ENCODE measurements at places on chromosomes 3 and 15.
A peak's percentile ranks its signal among the peaks of the same experiment; 100 is the strongest.

GRCh38 chr3:67647390-67647878 lies 7.0 kb downstream of the SUCLG2 start:
- peak; percentile 85 for DNase-seq

GRCh38 chr15:42608110-42608531 lies 32.7 kb downstream of the STARD9 start:
- DNase-seq = peak; percentile 54

GRCh38 chr15:65044724-65045481 lies at the start of gene SLC51B:
TSS of gene SLC51B (plus strand) at chr15:65045387. CDS start at chr15:65050005, 4,618 bp downstream.
- DNase-seq = no peak

DNA sequence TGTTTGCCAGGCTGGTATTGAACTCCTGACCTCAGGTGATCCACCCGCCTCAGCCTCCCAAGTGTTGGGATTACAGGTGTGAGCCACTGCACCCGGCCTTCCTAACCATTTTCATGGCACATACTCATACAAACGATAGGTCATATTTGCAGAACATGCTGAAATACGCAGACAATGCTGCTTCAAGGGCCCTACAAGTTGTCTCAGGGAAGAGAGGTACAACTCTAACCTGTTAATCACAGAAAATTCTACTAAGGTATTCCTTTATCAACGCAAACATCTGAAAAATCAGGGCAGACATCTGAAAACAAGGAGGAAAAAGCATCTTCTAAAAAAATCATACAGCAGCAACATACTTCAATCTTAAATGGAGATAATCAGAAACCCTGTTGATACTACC lies 39.9 kb downstream of the RAF1 start:
- DNase-seq = no peak

DNA sequence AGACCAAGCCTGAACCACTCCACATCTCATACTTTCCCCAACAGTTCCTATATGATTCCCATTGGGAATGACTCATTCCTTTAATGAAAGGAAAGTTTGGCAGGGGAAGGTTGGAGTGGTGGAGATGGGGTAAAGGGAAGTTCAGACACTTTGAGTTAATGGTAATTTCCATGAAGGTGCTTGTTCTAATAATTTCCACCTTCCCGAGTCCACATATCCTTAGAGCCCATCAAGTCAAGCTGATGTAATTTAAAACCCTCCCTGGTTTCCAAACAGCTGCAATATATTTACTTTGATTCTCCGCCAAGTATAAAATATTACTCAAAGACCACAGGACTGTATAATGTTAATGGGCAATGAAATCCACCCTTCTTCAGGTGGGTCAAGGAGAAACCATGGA lies 95.0 kb upstream of the GALNT15 start:
- peak; percentile 25 for DNase-seq

GRCh38 chr3:374459-374858 lies 177.9 kb downstream of the CHL1 start:
- DNase-seq = no peak

DNA sequence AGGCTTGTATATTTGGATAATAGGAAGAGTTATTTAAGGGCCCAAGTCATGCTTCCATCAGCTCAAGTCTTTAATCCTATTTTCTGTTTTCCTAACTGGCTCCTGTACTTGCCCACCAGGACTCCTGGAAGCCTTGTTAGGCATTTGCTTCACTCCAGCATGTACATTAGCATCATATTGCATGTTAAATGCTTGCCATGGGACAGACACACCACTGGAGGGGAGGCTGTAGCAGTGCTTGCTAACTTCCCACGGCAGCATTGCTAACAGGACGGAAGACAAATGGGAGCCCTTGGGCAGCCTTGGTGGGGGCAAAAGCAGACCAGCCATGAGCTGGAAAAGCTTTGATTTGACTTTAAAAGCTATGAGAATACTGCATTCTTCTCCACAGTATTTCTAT lies 6.1 kb downstream of the TMOD2 start:
- no peak for DNase-seq

DNA sequence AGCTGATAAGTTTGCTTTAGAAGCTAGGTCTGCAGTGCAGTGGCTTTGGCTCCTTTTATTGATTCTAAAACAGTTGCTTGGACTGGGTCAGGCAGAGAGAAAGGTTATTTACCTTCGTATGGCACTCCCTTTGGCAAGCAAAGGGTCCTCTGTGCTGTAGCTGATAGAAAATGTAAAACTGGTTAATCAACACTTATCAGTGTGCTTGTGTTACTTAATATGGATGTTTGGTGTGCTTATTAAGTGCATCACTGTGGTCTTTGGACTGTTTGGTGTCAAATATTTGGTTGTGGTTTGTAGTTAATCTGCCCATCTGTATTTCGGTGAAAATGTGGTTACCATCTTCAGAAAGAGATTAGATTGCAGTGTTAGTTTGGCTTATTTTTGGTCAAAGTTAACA lies 16.0 kb downstream of the UBE2E2 start:
- peak; percentile 3 for DNase-seq

GRCh38 chr3:161474139-161474538 lies 22.5 kb upstream of the OTOL1 start:
- DNase-seq = no peak

DNA sequence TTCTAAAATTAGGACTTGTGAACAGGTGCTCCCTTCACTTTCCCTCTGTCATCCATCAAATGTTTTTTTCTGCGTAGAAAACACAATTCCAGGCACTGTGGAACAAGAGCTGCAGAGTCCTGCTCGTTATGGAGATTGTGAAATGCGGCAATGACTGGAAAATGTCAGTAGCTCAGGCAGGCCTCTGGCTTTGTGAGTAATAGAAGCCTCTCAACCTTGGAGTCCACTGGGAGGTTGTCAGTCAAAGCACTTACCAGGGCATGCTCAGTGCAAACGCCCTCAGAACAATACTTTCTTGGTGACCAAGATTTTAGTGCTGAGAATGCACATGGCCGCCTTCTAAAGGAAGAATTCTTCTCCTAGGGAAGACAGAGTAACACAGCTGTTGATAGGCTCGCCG lies 26.7 kb upstream of the MED12L start:
- DNase-seq = no peak

DNA sequence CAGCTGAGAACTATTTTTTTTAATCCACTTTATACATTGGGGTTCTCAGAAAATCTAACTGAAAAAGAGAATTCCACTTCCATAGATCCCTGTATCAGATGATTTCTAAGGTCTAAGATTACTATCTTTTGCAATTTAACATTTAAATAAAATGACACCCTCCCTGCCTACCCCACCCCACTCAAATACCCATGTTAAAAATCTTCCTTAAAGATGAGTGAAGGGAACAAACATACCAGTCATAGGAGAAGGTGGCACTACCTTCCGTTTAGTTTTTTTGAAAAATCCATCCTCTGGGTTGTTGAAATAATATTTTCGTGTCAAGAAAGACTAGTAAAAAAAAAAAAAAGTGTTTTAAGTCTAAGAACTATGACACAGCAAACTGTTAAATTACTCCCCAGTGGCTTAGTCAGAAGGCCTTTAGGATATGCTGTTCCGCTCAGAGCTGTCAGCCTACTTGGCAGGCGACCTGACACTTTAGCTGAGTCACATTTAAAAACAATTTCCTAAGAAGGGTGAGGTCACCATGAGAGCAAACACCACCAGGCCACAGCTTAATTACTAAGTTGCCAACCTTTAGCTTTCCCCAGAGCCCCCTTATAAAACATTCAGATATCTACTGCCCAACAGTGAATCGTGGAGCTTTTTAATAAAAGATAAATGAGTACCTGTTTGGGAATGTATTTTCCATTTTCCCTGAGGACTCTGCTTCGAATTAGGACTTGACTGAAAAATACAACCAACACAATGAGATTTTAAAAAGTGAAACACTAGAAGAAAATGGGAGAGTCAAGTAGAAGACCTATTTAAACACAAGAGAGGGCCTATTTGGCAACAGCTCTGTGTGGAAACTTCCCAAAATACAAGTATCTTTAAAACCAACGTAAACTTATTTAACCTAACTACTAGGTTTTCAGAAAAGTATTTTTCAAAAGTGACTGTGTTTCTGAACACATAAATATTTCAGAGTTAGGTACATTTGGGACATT lies 9.6 kb downstream of the EMC3 start:
- peak; percentile 96 for DNase-seq

DNA sequence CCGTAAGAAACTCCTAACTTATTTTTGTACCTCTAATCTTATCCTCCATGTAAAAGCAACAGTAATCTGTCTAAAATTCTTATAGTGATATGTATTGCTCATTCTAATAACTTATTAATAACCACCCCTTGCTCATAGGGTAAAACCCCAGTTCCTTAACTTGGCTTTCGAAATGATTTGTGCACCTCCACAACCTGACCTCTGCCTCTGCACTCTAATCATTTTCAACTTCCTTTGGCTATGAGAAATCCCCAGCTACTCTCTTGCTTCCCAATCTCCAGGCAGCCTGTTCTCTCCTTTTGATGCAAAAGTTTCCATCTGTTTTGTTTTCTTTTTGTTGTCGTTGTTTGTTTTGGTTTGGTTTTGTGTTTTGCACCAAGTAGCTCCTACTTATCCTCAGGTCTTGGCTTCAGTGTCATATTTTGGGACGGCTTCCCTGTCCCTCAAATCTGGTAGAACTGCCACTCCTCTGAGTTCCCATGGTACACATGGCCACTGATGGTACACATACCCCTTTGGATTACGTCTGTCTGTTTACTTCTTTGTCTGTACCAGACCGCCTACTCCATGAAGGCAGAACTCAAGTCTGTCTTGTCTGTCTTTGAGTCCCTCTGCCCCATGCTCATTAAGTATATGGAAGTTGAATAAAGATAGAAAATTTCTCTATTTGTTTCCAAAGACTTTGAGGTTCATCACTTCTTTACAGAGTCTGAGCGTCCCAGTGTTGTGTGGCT lies 105.6 kb upstream of the TGFBR2 start:
- DNase-seq = no peak

- DNase-seq = peak; percentile 70
Measured at GRCh38 chr3:64318001-64318400, 92.7 kb upstream of the PRICKLE2 start.

GRCh38 chr15:89489376-89489775 lies 7.0 kb downstream of the RHCG start:
- DNase-seq = no peak

DNA sequence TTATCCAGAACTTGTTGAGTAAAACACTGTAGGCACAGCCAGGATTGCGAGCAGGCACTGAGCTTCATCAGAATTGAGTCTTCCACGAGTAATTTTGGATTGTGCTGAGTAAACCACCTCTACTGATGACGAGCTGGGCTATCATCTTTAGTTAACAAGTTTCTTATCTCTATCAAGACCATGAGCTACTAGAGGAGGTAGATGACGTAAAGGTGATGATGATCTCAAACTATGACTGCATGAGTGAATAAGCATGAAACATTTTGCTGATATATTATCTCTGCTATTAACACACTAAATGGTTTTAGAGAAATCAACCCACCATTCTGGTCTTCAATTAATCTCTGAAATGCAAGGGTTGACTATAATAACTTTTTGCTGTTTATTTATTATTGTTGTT lies 506.0 kb downstream of the GBE1 start:
- no peak for DNase-seq

DNA sequence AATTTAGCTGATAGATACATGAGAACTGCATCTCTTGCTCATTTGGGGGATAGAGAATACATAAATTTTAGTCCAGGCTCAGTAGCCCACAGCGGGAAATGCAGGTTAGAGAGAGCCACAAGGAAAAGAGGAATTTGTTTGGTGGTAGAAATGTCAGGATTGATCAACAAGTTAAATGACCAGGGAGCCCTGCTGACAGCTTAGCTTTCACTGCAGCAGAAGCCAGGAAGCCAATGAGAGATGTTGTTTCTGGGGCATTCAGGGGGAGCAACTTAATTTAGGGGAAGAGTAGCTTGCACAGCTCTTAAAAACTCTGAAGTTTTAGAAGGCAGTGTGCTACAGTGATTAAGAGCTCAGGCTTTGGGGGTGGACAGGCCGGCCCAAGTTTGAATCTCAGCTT lies 22.7 kb downstream of the ARHGEF26 start:
- no peak for DNase-seq

- DNase-seq = peak; percentile 55
Measured at GRCh38 chr15:63909819-63910437, 76.2 kb upstream of the HERC1 start.

DNA sequence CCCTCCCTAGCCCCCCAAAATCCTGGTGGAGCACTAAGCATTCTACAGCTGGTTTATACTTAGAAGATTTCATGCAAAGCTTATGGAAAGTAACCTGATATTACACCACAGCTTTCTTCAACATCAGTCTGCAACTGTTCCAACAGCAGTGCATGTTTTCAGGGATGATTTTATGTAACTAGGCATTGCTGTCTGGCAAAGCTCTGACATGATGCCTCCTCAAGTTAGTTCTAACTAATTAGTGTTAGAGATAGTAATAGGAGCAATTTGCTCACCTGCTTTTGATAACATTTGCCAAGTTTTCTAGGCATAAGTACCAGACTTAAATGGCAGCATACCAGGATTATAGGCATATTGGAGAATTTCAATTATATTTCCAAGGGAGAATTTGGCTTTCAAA lies 330.3 kb upstream of the SGO1 start:
- no peak for DNase-seq

DNA sequence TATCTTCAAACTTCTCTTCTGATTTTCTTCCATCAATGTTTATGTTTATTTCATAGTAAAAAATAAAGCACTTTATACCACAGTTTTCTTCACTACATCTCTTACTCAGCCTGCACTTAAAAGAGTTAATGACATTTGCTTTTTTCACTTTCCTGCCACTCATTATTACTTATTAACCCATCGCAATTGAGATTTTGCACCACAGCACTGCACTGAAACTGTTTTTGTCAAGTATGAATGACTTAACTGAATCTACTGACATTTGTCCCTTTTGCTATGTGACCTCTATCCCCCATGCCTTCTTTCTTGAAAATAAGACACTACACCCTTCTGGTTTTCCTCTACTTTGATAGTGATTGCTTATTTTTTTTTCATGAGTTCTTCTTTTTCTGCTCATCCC lies 739.7 kb upstream of the DPPA4 start:
- DNase-seq = no peak

DNA sequence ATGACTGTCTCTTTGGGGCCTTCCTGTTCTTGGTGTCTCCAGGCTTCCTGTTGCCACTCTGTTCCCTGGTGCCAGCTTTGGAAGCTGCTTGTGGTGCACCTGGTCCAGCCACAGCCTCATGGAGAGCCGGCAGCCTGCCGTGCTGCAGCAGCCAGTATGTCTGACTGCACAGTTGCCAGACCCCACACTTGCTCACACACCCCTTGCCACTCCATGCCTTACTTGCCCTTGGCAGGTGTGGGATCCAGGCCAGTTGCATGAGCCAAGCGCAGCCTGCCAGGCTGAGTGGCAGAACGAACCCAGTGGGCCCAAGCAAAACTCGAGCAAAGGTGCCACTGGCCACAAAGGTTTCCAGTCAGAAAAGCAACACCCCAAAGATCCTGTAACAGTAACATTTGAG lies 309.2 kb downstream of the DOCK3 start:
- DNase-seq = no peak

GRCh38 chr15:76146812-76147211 lies 87.0 kb downstream of the TMEM266 start:
- DNase-seq = no peak

GRCh38 chr15:60379525-60380274 lies 18.1 kb downstream of the ANXA2 start:
- DNase-seq = peak; percentile 84

GRCh38 chr15:38069511-38070011 lies 135.1 kb downstream of the TMCO5A start:
- peak; percentile 75 for DNase-seq
